ENCODE measurements at places on chromosomes 12 and 14.
A peak's percentile ranks its signal among the peaks of the same experiment; 100 is the strongest.

- DNase-seq = no peak
These were observed 215.1 kb upstream of the FAR2 start for GRCh38 chr12:28933864-28934527.

- no peak for DNase-seq
These were observed 13.1 kb upstream of the CRY1 start for GRCh38 chr12:107106241-107107025.

DNA sequence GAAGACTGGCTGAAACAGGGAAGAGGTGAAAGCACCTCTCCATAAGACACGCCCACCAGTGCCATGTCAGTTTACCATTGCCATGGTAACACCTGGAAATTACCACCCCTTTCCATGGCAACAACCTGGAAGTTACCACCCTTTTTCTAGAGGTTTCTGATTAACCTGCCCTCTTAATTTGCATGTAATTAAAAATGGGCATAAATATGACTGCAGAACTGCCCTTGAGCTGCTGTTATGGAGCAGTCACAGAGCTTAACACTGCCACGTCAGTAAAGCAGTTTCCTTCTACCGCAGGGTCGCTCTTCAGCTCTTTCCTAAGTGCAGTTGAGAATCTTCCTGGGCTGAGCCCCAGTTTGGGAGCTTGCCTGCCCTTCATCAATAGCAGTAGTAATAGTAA, 55.2 kb downstream of the RASSF3 start:
- DNase-seq = peak; percentile 46

- no peak for DNase-seq
These were observed 19.9 kb upstream of the COX6A1 start for GRCh38 chr12:120417917-120418580.

GRCh38 chr14:103904493-103905107, 23.7 kb upstream of the TDRD9 start:
- no peak for DNase-seq

DNA sequence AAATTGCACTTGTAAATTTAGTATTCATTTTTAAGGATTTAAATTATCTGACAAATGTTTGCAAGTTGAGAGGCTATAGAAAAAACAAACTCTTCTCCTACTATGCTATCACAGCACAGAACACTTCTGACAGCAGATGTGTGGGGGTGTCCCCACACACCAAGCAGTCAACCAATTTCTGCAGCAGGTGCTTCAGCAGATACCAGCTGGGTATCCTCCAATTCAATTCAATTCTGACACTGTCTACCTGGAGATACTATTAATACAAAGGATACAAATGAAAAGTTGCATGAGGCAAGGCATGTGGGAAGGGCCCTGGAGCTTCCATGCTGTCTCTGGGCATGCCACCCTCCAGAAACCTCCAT, 35.1 kb downstream of the PCNX1 start:
- no peak for DNase-seq

GRCh38 chr12:89984846-89985245, 276.2 kb upstream of the ATP2B1 start:
- no peak for DNase-seq

- no peak for DNase-seq
These were observed 644.0 kb downstream of the DIO2 start for GRCh38 chr14:79567306-79567705.

- no peak for DNase-seq
These were observed 3.9 kb downstream of the CTDSP2 start for GRCh38 chr12:57842342-57843294.

- no peak for DNase-seq
These were observed 55.5 kb upstream of the SLC35F4 start for GRCh38 chr14:57921377-57921776.

DNA sequence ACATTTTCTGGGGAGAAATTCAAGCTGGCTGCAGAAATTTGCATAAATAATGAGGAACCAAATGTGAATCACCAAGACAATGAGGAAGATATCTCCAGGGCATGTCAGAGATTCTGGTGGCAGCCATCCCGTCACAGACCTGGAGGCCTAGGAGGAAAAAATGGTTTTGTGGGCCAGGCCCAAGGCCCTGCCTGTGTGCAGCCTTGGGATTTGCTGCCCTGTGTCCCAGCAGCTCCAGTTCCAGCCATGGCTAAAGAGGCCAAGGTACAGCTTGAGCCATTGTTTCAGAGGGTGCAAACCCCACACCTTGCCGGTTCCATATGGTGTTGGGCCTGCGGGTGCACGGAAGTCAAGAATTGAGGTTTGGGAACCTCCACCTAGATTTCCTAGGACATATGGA, 147.5 kb downstream of the ADCK1 start:
- DNase-seq = no peak

DNA sequence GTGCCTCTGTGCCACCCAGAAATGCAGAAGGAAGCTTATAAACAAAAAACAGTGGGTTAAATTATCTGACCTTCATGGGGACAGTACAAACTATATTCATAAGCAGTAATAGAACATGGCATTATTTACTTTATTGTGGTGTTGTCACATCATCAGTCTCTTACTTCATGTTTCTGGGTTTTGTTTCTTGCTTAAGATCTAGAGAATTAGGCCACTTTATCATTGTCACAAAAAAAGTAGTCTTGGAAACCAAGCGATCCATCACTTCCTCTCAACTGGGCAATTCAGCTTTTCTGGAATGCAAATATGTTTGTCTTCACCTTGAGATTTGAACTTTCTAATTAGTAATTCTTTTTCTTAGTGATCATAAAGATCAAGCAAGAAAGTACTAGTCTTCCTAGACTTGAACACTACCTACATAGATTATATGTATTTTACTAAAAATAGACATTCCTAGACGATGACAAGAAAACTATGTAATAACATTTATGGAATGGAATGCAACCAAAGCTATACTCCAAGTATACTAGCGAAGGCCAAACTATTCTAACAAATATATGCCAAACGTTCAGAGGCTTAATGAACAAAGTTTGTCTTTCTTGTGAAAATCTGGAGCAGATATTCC, 363.4 kb downstream of the DAD1 start:
- DNase-seq = no peak

DNA sequence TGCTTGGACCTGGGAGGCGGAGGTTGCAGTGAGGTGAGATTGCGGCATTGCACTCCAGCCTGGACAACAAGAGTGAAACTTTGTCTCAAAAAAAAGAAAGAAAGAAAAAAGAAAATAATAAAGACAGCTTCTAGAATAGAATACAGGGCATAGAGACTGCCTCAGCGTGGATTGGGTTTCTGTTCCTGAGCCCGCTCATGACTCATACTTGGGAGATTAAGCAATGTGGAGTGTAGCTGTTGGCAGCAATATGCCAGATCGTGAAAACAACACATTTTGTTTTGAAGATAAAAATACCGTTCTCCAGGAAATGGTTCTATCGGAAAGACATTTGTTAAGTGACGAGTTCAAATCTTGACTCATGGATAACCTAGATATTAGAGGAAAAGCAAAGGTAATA, 67.2 kb downstream of the GLT1D1 start:
- DNase-seq = no peak

- DNase-seq = peak; percentile 13
These were observed 559 bp upstream of the CKAP4 start for GRCh38 chr12:106248312-106248845.

DNA sequence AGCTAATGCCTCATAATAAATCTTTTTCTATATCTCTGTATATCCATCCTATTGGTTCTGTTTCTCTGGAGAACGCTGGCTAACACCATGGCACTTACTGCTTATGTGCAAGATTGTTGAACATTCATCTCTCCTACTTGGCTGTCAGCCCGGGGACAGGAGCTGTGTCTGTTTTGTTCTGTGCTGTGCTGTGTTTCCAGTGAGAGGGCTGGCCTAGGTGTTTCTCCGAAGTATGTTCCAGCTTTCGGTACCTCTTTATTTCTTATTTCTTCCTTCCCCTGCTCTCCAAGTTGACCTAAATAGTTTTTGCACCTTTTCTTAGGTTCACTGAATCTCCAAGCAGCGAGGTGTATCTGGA, 18.8 kb upstream of the NR4A1 start:
- no peak for DNase-seq

DNA sequence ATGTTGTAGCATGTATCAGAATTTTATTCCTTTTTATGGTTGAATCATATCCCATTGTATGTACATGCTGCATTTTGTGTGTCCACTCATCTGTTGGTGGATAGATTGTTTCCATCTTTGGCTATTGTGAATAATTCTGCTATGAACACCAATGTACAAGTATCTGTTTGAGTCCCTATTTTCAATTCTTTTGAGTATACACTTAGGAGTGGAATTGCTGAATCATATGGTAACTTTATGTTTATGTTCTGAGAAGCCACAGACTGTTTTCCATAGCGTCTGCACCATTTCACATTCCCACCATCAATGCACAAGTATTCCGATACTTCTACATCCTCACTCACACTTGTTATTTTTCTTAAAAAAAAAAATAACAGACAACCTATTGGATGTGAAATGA, 91.5 kb downstream of the ARF6 start:
- no peak for DNase-seq

- no peak for DNase-seq
These were observed 1.6 kb upstream of the PRPH start for GRCh38 chr12:49293056-49293956.

- DNase-seq = no peak
These were observed 6.4 kb upstream of the SLC38A4 start for GRCh38 chr12:46832130-46832704.

DNA sequence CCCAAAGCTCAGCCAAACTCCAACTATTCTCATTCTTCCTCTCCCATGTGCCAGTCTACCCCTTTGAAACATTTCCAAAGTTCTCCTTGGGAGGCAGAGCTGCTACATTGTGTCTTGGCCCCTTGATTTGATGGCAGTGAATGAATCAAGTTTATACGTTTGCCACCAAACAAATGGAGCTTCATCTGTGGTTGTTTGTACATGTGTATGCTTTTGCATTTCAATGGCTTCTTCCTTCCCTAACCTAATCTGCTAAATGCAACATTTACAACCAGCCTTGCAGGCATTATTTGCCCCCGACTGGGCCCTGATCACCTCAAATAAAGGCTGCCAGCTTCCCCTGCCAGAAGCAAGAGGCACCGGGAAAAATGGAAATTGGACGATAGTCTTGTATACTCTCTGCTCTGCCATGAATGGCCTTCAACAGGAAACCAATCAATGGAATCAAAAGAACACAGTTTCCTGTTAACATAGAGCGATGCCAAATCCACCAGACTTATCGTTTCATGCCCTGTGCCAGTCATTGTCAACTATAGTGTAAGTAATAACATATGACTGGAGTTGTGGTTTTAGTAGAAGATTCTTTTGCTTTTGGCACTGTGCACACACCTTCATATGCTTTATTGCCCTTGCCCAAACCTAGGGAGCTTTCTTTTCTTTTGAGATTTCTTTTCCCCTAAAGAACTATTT, 97.8 kb downstream of the TMEM30B start:
- no peak for DNase-seq

DNA sequence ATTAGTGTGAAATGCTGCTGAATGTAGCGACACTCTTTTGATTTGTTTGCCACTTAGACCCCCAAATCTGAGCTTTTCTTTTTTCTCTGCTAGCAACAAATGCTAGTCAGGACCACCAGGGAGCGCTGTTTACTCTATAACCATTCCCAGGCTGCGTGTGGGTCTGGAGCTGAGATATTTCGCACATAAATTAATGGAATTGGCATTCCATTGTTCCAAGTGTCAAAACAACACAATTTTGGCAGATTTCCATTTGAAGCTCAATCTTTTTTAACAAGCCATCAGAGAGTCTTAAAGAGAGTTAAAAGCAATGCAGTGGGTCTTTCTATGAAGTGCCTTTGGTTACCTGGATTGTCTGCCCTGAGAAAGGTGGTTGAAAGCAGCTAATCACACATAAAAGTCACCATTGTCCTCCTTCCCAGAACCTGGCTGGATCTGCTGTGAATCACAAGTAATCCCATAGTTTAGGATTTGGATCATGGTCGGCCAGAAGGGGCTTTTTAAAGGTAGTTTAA, 7.4 kb upstream of the TMEM132C start:
- DNase-seq = no peak

DNA sequence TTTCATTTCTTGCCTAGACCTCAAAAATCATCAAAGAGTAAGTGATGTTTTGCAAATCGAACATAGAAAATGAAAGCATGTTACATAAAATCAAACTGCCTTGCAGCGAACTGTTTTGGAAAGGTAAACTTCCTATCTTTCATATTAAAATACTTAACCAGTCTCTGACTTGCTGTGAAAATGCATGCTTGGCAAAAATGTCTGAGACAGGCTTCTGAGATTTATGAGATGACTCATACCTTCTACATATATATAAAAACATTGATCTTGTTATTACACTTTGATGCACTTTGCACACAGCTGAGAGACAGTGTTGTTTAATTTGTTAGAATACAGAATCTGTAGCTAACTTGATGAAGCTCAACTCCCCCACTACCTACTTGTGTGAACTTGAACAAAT, 179.1 kb downstream of the KITLG start:
- no peak for DNase-seq

- no peak for DNase-seq
These were observed 826 bp downstream of the ACADS start for GRCh38 chr12:120726510-120726793.

GRCh38 chr14:60189923-60190840, 25.0 kb upstream of the DHRS7 start:
- no peak for DNase-seq

DNA sequence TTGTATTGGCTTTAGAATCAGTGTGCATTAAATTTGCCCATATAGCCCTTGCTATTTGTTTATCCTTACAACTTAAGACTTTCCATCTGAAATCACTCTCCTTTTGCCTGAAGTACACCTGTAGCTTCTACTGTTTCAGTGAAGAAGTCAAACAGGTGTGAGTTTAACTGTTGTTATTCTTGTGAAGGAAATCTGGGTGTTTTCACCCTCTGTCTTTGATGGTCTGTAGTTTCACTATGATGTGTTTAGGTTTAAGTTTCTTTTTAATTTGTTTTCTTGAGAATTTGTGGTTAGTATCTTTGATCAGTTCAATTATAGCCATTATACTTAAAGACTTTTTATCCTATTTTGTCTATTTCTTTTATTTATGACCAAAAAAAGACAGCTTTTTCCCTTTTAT, 68.9 kb upstream of the BBS10 start:
- no peak for DNase-seq

- DNase-seq = no peak
These were observed 49.4 kb downstream of the LTBP2 start for GRCh38 chr14:74562515-74563232.

- no peak for DNase-seq
These were observed 66.1 kb upstream of the GRIP1 start for GRCh38 chr12:66744956-66745383.

DNA sequence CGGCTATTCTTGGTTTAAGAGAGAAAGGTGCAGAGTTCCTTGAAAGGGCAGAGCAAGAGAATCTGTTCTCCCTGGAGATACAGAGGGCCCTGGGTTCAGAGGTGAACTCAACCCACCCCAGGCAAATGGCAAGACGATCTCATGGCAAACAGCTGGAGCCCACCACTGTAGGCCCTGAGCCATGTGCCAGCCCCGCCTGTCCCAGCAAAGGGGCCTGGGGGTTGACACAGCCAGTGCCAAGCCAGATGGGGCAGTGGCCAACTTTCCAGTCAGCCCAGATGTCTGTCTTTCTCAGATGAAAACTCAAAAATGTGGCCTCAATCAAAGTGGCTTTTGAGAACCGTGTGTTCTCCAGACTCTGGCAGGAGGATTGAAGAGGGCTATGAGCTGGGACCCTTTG, 51.8 kb downstream of the ISCA2 start:
- no peak for DNase-seq

GRCh38 chr12:3299929-3300832, 190.8 kb upstream of the PRMT8 start:
- peak; percentile 71 for DNase-seq

GRCh38 chr12:17456486-17456885, 633.5 kb downstream of the RERGL start:
- DNase-seq = no peak

GRCh38 chr12:12719496-12719895, 2.3 kb downstream of the CDKN1B start:
- no peak for DNase-seq

- DNase-seq = no peak
These were observed 568.7 kb downstream of the MED13L start for GRCh38 chr12:115708801-115709200.

Measured in stimulated activated naive CD4-positive, alpha-beta T cell treated with Interleukin-2 at 50 U/mL for 16 hours (primary cell).